ENCODE measurements at places on chromosomes 12 and 14. TPM values are rescaled to one million over a fixed set of nuclear protein-coding genes. Genes with fewer than 3 reads are reported as not detected.

- DNase-seq, result no peak
Measured at GRCh38 chr12:85627584-85627983, 208.6 kb downstream of the RASSF9 start.

DNA sequence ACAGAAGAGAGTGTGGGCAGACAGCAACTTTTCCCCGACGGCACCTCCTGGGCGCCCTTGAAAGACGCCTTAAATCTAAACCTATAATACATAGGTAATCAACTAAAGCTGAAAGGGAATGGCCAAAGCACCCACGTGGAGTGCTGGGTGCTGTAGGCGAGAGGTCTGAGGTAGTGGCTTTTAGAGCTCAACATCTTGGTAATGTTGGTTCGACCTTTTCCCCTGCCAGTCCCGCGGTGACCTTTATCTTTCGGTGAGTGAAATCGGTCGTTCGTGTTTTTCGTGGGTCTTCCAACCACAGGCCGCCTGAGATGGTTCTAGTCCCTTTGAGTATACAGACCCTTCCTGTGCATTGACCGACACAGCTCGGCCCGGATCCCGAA lies 9.1 kb downstream of the OR6S1 start:
- no peak for DNase-seq

DNA sequence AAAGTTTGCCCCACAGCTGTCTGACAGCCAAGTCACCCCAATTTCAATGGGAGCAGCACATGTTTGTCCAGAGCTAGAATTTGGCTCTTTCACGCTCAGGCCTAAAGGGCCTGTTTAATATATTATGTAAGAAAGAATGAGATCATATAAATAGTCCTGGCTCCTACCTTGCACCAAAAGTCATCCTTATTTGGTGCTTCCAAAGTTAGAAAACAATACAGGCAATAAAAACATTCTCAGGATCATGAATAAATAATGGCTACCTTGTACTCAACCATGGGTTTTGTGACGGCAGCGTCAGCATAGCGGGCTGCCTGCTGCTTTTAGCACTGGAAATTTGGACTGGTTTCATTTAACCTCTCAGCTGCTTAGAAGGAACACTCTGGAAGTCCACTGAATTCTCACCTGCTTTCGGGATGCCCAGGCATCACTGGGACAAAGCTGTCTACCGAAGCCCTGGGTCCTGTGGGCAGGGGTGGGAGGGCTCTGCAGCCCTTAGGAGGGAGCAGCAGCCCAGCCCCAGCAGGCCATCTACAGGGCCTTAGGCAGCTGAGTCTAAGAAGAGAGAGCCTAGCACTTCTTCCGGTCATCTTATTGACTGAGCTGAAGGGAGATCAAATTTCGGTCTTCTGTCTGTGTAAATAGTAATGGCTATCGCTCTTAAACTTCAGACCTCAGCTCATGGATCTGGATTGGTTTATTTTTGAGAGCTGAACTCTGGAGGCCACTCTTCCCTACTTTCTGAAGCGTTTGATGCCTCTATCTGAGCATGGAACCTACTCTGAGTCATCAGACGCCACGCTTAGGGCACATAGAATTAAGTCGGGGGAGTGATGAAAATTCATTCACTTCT lies 106.5 kb downstream of the SAMD4A start:
- DNase-seq, result no peak

- no peak for DNase-seq
Measured at GRCh38 chr14:54591461-54591860, 24.5 kb downstream of the SAMD4A start.

GRCh38 chr14:70707138-70708038 lies 65.7 kb downstream of the TTC9 start:
- no peak for DNase-seq

Gene NGB
- not detected for total RNA-seq

Gene HOXC11
- total RNA-seq, result not detected

All from liver (tissue), 10 donors.